Retina (tissue), 1 donor: ENCODE measurements at places on chromosomes 11 and 22.
A peak's percentile ranks its signal among the peaks of the same experiment; 100 is the strongest.

DNA sequence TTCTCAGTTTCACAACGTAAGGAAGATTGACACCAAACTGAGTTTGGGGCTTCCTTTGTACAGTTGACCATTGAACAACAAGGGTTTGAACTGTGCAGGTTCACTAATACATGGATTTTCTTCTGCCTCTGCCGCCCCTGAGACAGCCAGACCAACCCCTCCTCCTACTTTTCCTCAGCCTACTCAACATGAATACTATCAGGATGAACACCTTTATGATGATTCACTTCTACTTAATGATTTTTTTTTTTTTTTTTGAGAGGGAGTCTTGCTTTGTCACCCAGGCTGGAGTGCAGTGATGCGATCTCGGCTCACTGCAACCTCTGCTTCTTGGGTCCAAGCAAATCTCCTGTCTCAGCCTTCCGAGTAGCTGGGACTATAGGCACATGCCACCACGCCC, 14.6 kb downstream of the RBM4 start:
- DNase-seq: no peak

DNA sequence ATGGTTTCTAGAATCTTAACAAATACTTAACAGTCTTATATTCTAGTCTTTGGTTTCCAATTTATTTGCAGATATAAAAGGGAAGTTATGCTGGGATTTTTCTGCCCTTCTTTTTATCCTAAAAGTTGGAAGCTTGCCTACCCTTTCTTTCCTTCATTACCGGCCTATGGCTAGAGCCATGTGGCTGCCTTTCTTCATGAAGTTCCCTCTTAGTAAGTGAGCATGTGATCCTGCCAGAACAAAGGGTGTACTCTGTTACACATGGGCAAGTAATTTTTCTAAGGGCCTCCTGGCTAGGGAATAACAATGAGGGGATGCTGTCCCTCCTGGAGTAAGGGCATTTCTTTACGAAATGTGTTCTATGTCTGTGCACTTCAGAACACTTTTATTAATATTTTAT, 252.1 kb upstream of the PITPNB start:
- DNase-seq: peak; percentile 54

- DNase-seq: no peak
These were observed 33.3 kb upstream of the ZC3H12C start for GRCh38 chr11:110059706-110060463.

- peak; percentile 10 for DNase-seq
These were observed 904 bp downstream of the C2CD3 start for GRCh38 chr11:74169738-74170458.

GRCh38 chr11:102620818-102621561, 4.1 kb downstream of the MMP20 start:
- no peak for DNase-seq

- DNase-seq: no peak
These were observed 54.6 kb upstream of the TOP3B start for GRCh38 chr22:22037229-22037628.

- no peak for DNase-seq
These were observed 100.1 kb downstream of the PRR5L start for GRCh38 chr11:36395978-36396736.

DNA sequence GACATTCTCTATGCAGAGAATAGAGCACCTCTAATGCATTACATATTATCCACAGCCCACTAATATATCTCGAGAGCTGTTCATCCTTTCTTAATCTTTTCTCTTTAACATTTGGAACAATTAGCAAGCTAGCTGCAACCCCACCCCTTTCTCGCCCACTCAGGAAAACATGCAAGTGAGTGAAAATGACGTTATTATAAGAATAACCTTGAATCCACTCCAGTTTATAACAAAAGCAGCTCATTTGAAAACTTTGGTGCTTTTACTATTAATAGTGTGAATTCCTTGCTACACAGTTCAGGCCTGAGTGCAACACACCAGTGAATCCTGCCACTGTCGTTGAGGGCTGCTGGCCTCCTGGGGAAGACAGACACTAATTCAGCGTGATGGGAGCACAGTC, 63.3 kb upstream of the BMAL1 start:
- peak; percentile 34 for DNase-seq

GRCh38 chr11:74139151-74139918, 31.5 kb downstream of the C2CD3 start:
- no peak for DNase-seq

GRCh38 chr11:117435326-117435725, 107.7 kb downstream of the CEP164 start:
- DNase-seq: no peak

DNA sequence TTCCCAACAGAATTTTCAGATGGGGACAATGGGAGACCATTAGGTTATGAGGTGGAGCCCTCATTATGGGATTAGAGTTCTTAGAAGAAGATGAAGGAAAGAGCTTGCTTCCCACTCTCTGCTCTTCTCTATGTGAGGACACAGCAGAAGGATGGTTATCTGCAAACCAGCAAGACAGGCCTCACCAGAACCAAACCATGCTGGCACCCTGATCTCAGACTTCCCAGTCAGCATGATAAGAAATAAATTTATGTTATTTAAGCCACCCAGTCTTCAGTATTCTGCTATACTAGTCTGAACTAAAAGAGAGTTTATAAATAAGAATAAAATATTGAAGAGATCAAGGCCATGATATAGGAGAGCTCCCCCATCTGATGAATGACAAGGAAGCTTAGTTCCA, 946.3 kb upstream of the CCDC90B start:
- DNase-seq: no peak

DNA sequence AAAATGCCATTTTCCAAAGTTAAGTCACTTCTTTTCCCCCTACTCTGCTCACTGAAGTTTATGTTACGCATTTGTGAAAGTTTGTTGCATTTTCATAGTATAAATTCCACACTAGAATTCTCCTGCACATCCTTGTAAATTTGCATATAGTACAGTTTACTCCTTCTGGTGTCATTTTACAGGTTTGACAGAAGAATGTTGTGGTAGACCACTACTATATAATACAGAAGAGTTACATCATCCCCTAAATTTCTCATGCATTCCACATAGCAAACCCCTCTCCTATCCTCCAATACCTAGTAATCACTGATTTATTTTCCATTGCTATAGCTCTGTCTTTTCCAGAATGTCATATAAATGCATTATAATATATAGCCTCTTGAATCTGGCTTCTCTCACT, 64.5 kb downstream of the CCDC73 start:
- no peak for DNase-seq

DNA sequence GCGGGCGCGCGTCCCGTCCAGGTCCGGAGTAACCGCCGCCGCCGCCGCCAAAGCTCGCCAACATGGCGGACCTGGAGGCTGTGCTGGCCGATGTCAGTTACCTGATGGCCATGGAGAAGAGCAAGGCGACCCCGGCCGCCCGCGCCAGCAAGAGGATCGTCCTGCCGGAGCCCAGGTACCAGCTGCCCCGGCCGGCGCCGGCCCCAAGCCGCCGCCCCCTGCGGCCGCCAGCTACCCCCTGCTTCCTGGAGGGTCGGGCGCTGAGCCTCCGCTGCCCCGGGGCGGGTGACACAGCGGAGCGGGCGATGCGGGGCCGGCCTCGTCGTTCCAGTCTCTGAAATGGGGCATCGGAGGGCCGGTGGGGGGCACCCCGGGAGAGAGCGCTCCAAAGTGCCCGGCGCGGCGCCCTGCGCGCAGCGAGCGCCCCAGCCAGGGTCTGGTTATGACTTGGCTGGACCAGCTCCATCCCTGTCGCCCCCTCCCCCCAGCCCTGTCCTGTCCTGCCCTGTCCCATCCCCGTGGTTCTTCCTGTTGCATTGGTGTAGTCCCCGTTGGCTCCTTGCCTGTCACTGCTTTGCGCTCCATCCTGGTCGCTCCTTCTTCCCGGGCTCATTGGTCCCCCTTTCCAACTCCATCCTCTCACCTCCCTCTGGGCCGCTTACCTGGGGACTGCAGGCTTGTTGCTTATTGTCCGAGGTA, 653 bp downstream of the GRK3 start:
- DNase-seq: peak; percentile 79

GRCh38 chr11:130817330-130817944, 98.8 kb downstream of the SNX19 start:
- DNase-seq: no peak

- peak; percentile 82 for DNase-seq
These were observed 26.3 kb upstream of the GNB1L start for GRCh38 chr22:19880786-19881569.

DNA sequence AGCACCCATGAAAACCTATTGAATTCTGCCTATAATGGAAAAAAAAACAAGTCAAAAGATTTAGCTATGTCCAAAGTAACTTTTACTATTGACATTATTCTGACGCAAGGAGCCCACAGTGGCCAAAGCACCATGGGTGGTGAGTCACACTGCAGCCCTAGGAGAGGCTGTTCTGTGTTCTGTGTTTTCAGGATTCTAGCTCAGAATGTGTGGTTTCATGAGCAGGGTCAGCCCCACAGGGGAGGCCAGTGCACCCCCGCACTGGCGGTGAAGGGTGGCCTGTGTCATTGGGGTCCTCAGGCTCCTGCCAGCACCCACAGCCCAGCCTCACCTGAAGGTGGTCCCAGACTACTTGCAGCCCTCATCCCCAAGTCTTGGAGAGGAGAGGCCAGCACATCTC, 112.2 kb downstream of the BRD1 start:
- DNase-seq: no peak

DNA sequence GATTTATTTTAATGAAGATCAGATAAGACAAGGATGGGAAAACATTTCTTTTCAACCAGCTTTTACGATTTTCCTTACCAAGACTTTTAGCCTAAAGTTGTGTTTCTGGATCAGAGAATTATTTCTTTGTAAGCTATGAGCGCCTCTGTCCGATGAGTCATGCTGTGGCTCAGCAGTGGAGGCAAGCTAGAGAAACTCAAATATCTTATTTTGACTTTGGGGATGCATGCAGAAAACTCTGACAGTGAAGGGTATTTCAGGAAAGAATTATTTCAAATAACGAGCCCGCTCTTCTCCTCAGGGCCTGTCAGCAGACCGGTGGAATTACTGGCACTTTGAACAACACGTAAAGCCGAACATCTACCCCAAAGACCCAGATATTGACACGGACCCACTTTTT, 77.9 kb upstream of the OR5AK2 start:
- DNase-seq: no peak

- no peak for DNase-seq
These were observed at the start of gene APOBEC3H for GRCh38 chr22:39097098-39098020. Gene APOBEC3H (plus strand): TSS chr22:39097244. CDS start chr22:39100279, 3,035 bp downstream.

GRCh38 chr11:40228662-40229061, 1230.8 kb downstream of the LRRC4C start:
- DNase-seq: no peak

DNA sequence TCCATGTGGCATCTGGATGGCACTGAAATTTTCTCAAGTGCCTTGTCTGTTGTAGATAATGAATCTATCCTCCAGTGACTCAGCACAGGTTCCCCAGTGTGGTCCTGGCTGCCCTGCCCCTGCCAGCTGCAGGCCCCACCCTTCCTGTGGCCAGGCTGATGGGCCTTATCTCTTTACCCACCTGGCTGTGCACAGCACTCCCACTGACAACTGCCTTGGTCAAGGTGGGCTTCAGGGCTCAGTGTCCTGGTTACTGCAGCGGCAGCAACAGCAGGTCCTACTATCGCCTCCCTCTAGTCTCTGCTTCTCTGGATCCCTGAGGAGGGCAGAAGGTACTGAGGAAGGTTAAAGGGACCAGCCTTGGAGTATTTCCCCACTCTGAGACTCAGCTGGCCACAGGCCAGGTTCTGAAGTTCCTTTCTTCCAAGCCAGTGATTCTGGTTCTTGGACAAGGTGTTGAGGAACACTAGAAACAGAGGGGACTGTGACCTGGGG, 3.1 kb downstream of the HMBS start:
- no peak for DNase-seq
